Chondrocyte (in vitro differentiated cells): ENCODE measurements at places on chromosomes 7 and 10. TPM values are rescaled to one million over a fixed set of nuclear protein-coding genes. Genes with fewer than 3 reads are reported as not detected.
A peak's percentile ranks its signal among the peaks of the same experiment; 100 is the strongest.

Gene SNCG
- 1.2 to 2.2 TPM (median 1.5 TPM) in 3 replicates for total RNA-seq

DNA sequence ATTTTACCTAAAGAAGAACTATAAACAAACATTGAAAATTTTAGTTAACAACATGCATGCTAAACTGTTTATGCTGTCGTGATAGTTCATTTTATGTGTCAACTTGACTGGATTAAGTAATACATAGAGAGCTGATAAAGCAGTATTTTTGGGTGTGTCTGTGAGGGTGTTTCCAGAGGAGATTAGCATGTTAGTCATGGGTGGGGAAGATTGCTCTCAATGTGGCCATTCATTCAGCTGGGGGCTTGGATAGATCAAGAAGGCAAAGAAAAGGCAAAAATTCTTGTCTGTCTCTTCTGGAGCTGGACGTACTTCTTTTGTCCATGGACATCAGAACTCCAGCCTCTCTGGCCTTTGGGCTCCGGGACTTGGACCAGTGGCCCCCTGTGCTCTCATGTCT, 172.9 kb upstream of the SEMA3E start:
- DNase-seq = no peak

Gene AGFG2
- 7.7 to 8.2 TPM (median 7.8 TPM) in 3 replicates for total RNA-seq

Gene FGFR2
- 1.7 to 6.0 TPM (median 2.9 TPM) in 3 replicates for total RNA-seq

Gene PGAM2
- 0.25 to 0.41 TPM in 2 of 3 replicates, not detected in the other for total RNA-seq

Gene ANKRD61
- total RNA-seq = not detected in 3 replicates

DNA sequence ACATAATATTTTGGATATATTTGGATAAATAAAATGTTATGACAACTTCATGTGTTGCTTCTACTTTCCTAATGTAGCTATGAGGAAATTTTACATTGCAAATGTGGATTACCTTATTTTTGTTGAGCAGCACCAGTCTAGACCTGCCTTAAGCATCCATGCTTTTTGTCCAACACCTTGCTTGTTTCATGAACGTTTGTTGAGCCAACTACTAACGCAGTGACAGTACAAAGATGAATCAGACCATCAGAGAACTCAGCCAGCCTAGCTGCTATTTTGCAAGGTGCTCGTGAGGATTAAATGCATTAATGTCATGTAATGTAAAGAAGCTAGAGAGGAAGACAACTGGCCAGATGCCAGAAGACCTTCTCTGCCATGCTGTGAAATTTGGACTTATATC, 1.1 kb upstream of the ZC3HAV1L start:
- DNase-seq = no peak

GRCh38 chr7:17242504-17242903, 55.9 kb upstream of the AHR start:
- no peak for DNase-seq

- DNase-seq = no peak
Observed at GRCh38 chr7:68014031-68014736, 1017.6 kb downstream of the TYW1 start.

- DNase-seq = no peak
Observed at GRCh38 chr10:110305767-110306451, 1.2 kb upstream of the SMNDC1 start.

- DNase-seq = no peak
Observed at GRCh38 chr10:4215485-4215884, 430.5 kb upstream of the KLF6 start.

GRCh38 chr7:111516612-111517011, 45.7 kb downstream of the IMMP2L start:
- no peak for DNase-seq

- no peak for DNase-seq
Observed at GRCh38 chr10:48474765-48475365, 130.0 kb downstream of the ARHGAP22 start.

- DNase-seq = no peak
Observed at GRCh38 chr7:94466516-94466915, 43.1 kb upstream of the CASD1 start.

Gene ADIRF
- 0.54 to 0.65 TPM in 2 of 3 replicates, not detected in the other for total RNA-seq

Gene SAMD9L
- 6.8 to 22.5 TPM (median 6.9 TPM) in 3 replicates for total RNA-seq

- DNase-seq = no peak
Observed at GRCh38 chr10:7950981-7951847, 103.3 kb upstream of the GATA3 start.

GRCh38 chr10:85407088-85407487, 959.5 kb downstream of the GRID1 start:
- DNase-seq = no peak

DNA sequence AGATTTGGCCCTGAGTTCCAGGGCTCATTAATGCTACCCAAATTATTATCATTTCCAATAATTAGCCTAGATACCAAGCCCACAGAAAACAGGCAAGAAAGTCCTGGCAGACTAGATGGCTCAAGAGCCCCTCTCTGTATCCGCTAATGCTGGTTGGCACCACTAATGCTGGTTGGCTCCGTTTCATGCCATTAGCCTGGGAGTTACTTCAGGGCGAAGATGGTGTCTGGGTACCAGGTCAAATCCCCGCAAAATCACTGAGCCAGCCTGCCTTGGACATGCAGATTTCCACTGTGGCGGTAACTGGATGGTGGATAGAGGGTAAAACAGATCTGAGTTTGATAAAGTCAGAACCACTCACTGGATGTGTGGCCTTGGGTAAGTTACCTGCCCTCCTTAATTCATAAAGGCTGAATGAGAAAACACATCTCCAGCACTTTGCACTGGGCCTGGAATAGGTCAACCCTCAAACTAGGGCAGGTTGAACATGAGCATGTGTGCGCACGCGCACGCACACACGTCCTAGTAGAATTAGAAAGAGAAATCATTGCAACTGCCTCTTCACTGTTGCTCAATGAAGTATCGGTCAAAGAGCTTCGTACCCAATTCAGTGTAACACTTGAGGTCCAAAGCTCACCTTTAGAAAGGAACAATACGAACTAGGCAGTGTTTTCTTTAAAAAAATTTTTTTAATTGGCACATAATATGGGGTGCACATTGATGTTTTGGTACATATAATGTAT, 91.5 kb downstream of the PRPF18 start:
- no peak for DNase-seq

DNA sequence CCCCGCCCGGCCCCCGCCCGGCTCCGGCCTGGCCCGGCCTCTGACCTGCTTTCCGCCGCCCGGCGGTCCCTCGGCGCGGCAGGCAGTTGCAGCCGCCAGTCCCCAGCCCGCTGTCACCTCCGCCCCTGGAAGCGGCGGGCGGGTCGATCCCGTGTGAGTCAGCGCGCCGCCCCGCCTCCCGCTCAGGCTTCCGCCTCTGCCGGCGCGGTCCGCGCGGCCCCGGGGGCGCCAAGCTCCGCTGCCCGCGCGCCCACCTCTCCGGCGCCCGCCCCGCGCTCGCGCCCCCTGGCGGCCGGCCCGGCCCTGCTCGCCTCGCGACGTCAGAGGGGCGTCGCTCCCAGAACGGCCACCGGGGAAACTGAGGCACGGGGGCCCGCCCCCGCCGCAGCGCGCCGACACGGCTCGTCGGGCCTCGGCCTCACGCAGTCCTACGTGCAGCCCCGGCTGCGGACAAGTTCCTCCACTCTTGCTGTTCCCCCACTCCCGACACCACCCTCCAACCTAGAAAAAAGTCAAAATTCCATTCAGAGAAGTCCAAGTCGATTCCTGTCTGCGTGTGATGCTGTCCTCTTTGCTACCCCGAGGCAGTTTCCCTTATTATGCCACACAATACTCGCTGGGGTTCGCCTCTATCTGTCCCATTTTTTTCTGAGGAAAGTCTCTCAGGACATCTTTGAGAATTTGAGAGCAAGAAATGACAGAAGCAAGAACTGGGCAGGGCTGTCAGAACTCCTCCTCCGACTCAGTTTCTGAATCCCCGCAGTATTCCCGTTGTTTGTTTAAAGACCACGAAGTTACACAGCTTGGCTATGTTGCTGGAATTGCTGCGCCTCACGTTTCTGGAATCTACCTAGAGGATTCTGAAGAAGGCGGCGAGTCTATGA, at the start of gene DNMBP:
Gene DNMBP (minus strand): TSS at position 155 of the 884 bp plus-strand sequence. CDS start 37,823 bp downstream, outside the sequence.
- DNase-seq = no peak

- DNase-seq = peak; percentile 24
Observed at GRCh38 chr10:130742941-130743675, 568.4 kb downstream of the TCERG1L start.

GRCh38 chr7:86094166-86094669, 549.5 kb upstream of the GRM3 start:
- DNase-seq = no peak

GRCh38 chr10:71835671-71836595, 15.1 kb downstream of the PSAP start:
- DNase-seq = no peak

Gene OPALIN
- total RNA-seq = not detected in 3 replicates

DNA sequence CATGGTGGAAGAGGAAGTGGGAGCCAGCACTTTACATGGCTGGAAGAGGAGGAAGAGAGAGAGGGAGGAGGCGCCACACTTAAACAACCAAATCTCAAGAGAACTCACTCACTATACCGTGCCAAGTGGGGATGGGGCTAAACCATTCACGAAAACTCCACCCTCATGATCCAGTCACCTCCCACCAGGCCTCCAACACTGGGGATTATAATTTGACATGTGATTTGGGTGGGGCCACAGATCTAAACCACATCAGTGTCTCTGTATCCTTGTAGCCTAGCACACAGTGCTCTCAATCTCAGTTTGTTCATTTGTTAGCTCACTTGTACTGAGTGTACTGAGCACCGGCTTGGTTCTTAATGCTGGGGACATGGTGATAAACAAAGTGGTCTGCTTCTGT, 228.3 kb downstream of the BUB3 start:
- DNase-seq = no peak

GRCh38 chr7:27154369-27154768, 2.0 kb upstream of the HOXA3 start:
- DNase-seq = no peak

Gene PALS2
- 20.3 to 30.4 TPM (median 20.8 TPM) in 3 replicates for total RNA-seq

Gene ZSCAN21
- total RNA-seq = 9.6 to 13.1 TPM (median 11.8 TPM) in 3 replicates

GRCh38 chr10:4018054-4018511, 233.1 kb upstream of the KLF6 start:
- no peak for DNase-seq

Gene MYPN
- 0.08 to 1.5 TPM (median 0.10 TPM) in 3 replicates for total RNA-seq

DNA sequence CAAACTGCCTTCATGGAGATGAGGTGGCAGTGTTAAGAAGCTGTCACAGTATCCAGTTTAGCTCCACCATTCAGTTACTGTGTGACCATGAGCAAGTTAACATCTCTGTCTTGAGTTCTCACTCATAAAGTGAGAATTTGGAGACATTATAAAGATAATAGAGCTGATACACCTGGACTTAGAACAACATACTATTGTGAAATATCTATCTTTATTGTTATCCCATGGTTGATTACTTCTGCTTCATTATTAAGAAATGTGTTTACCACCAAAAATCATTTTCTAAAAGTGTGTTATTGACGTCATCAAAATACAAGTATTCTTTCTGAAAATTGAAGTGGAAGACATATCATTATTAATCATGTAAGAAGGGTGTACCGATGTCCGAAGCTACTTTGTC, 166.9 kb downstream of the SEMA3A start:
- DNase-seq = no peak

Gene IDI2
- total RNA-seq = not detected in 3 replicates

Gene HMX3
- total RNA-seq = not detected in 3 replicates

DNA sequence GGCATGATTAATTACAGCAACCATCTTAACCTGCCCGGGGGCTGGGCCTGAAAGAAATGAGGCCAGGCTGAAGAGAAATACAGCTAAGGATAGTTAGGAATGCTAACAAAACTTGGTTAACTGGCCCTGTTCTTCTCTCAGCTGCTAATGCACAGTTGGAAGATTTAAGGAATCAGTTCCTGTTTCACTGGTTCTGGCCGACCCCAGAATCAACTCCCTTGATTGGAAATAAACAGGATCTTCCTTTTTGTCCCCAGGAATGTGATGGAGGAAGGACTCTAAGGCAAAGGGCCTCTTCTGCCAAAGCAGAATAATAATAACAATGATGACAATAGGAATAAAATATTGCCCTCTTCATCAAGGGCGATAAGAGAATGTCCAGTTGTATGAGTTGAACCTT, 3.5 kb upstream of the LRMDA start:
- DNase-seq = no peak

GRCh38 chr7:151078233-151079040, 2.2 kb downstream of the FASTK start:
- no peak for DNase-seq

Gene NEUROD6
- total RNA-seq = not detected in 3 replicates

DNA sequence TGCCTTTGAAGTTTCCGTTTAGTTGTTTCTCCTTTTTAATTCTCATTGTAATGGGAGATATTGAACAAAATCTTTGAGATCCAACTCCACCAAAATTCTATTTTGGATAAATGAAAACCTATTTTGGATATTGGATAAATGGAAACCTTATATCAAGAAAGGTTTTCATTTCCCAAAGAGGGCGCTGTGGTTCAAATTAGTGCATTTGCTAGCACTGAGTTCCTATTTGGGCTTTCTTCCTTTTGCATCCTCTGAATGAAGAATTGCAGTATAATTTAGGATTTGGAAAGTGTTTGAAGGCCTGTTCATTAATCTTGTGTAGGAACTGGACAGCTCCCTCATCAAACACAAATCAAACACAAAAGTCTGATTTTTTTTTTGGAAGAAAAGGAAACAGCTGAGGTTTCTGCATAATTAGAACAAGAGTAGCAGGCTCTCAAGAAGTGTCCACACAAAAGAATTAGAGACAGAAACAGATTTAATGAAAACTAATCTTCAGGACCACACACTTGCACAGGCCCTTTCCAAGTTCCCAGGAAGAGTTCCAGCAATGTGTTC, 80.8 kb upstream of the KLF14 start:
- no peak for DNase-seq

DNA sequence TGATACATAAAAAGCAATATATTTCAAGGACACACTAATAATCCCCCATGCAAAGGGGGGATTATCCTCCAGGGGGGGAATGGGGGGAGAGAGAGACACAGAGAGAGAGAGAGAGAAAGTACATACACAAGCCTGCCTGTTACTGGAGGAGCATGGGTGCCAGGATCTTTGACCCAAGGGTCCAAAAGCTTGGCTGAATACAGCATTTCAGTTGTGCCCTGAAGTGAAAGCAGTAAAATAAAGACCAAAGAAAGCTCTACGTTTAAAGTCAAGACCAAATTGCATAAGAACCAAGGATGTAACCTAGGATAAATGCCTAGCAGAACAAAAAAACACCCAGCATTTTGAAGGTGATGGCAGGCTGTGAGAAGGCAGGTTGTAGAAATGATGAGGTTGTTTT, 27.8 kb upstream of the ITGB8 start:
- no peak for DNase-seq

Gene NT5C3A
- 9.7 to 15.6 TPM (median 14.5 TPM) in 3 replicates for total RNA-seq

DNA sequence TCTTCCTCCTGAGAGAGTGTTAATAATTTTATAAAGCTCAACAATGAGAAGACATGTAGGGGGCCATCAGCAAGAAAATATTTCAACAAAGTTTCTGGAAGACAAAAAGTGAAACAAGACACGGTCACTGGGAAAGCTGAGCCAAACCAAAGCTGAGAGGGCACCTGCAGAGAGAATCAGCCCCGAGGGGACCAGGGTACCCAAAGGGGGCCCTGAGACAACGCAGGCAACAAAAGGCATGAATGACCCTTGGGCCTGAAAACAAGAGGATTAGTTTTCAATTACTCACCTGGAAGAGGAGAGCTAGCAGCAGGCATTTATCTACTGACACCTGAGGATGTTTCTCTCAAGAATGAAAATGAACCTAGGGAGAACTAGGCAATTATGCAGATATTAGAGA, 461.2 kb upstream of the MGMT start:
- no peak for DNase-seq

Gene OR6V1
- not detected in 3 replicates for total RNA-seq

Gene CPED1
- total RNA-seq = 2.8 to 4.9 TPM (median 4.0 TPM) in 3 replicates

GRCh38 chr7:20539201-20539600, 76.3 kb upstream of the ABCB5 start:
- no peak for DNase-seq

GRCh38 chr7:46257761-46258448, 336.8 kb upstream of the IGFBP3 start:
- no peak for DNase-seq

- no peak for DNase-seq
Observed at GRCh38 chr7:156889089-156889488, 3.9 kb downstream of the LMBR1 start.

Gene FOXI2
- total RNA-seq = not detected in 3 replicates
